Motor neuron (in vitro differentiated cells): ENCODE measurements at places on chromosomes 1 and 21. TPM values are rescaled to one million over a fixed set of nuclear protein-coding genes. Genes with fewer than 3 reads are reported as not detected.

The B3GALNT2 gene
- 16.2 and 16.7 TPM in 2 replicates for total RNA-seq

The TPTE gene
- total RNA-seq: 0.14 and 0.15 TPM in 2 replicates

The EXOC8 gene
- total RNA-seq: 19.8 and 20.1 TPM in 2 replicates

The OLIG2 gene
- total RNA-seq: 9.7 and 9.8 TPM in 2 replicates

The FBXO28 gene
- 37.6 and 43.9 TPM in 2 replicates for total RNA-seq

The NHLH2 gene
- total RNA-seq: 70.5 and 73.0 TPM in 2 replicates

The SUMO3 gene
- total RNA-seq: 49.9 and 51.6 TPM in 2 replicates
